ENCODE measurements at places on chromosomes 12 and 14. TPM values are rescaled to one million over a fixed set of nuclear protein-coding genes. Genes with fewer than 3 reads are reported as not detected.
A peak's percentile ranks its signal among the peaks of the same experiment; 100 is the strongest.

DNA sequence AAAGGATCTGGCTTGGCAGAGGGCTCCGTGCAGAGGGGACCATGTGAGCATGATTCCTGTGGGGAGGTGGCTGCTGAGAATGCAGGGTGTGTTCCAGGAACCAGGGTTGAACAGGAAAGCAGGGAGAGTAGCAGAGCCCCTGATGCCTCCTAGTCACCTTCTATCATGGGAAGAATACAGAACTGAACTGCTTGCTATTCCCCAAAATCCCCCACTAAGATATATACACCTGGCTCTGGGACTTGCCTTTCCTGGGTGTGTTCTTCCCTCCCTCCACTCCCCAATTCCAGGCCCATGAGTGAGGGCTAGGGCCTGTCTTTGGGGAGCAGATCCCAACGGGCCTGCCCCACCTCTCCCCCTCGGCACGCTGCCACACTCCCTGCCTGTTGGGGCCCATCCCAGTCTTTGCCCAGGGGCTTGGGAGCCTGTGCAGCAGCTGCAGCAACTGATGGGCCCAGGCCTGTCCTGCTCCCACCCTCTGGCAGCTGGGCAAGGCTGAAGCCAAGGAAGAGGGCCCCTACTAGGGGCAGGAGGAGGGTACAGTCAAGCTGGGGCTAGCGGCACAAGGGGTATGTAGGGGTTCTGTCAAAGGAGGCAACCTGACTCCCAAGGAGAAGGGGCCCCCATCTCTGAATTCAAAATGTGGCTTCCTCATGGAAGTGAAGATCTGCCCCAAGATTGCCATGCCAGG is 3.2 kb downstream of the AJUBA start:
- DNase-seq: peak; percentile 14

- no peak for DNase-seq
These were observed 103.0 kb downstream of the C12orf42 start for GRCh38 chr12:103392722-103393121.

Gene TEX52
- total RNA-seq: not detected

Gene ZFHX2
- not detected for total RNA-seq

Measured in RPMI7951 (cell line).